ENCODE measurements at places on chromosomes 6 and 20.
A peak's percentile ranks its signal among the peaks of the same experiment; 100 is the strongest.

- no peak for DNase-seq
Measured at GRCh38 chr6:153852481-153852880, 186.6 kb upstream of the OPRM1 start.

- DNase-seq, result peak; percentile 71
Measured at GRCh38 chr6:110039364-110039980, 61.4 kb downstream of the GPR6 start.

- DNase-seq, result no peak
Measured at GRCh38 chr6:111057074-111057752, 30.1 kb upstream of the SLC16A10 start.

DNA sequence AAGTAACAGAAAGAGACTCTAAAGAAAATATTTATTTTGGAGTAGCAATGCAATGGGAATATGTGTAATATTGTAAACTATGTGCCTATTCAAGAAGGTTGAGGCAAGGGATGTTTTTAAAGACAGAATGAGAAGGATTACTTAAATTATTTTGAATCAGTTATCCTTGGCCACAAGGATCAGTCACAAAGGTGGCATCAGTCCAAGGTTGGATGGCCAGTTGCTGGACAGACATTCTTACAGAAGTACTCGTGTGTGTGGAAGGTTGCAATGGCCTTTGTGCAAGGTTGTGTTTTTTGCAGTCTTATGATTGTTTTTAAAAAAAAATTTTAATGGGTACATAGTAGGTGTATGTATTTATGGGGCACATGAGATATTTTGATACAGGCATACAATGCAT lies 2.0 kb downstream of the QRSL1 start:
- DNase-seq, result no peak

DNA sequence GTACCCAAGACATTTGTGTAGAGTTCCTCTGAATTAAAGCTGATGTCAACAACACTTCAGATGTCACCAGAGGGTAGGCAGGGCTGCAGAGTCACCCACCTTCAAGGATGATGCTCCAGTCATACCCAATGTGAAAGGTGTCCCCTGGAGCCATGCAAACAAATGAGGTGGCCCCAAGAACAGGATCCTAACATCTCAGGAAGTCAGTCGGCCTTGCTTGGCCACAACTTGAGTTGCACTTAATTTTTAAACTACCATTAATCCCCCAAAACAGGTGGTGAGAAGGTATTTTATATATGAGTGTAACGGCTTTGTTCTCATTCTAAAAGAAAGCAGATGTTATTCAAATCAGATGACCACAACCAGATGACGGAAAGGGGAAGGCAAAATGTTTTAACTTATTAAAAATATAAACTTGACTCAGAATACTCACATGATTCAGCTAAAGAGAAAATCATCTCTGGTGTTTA lies 21.1 kb upstream of the SERPINB1 start:
- no peak for DNase-seq

GRCh38 chr6:134980846-134981245 lies 30.9 kb upstream of the ALDH8A1 start:
- DNase-seq, result no peak

DNA sequence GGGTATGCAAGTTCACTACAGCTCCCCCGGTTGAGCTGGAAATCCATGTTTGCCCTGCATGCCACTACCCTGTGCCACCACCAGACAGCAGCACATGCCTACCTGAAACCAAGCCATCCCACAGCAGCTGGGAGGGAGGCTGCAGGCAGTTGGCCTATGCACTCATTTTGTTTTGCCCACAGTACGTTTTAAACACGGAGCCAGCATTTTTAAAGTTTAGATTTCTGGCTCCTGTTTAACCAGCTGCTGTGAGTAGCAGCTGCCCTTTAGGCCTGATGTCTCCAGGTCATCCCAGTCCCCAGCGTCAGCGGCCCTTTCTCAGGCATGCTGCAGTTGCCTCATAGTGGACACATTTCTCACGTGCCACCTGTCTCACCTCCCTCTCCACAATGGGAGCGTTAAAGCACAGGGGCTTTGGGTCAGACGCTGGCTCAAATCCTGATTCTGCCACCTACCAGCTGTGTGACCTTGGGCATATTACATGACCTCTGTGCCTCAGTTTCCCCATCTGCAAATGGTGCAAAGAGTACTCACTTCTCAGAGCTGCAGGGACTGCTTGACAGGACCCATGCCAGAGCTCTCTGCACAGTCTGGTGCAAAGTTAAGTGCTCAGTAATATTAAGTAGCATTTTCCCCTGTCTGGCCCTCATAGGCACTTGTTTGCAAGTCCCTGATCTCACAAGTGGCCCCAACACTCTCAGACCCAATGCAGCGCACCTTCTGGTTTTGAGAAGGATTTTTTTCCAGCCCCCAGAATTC lies 8.2 kb upstream of the UBE2V1 start:
- no peak for DNase-seq

- no peak for DNase-seq
Measured at GRCh38 chr6:155889410-155889809, 433.8 kb upstream of the NOX3 start.

DNA sequence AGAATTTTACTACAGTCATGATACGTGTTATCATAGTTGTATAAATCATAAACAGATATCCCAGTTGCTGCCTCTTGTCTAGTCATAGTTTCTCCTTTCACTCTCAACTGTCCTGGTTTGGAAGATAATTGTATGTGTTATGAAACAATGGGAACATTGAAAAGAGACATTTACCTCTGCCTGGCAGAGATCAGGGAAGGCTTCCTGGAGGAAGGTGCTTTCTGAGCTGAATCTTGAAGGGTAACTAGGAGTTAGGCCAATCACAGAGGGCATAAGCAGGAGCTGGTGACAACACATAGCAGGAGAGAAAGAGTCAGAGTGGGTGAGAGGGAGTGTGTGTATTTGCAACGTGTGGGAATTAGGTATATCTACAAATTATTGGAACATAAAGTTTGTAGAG lies 5.4 kb downstream of the ASXL1 start:
- no peak for DNase-seq

GRCh38 chr6:49054311-49054710 lies 408.7 kb downstream of the MMUT start:
- no peak for DNase-seq
